A549 treated with DMSO at 1 μM for 4 hours (cell line): ENCODE measurements at places on chromosomes 12 and 14. TPM values are rescaled to one million over a fixed set of nuclear protein-coding genes. Genes with fewer than 3 reads are reported as not detected.

The SLCO1B1 gene
- total RNA-seq: 0.33 to 0.49 TPM (median 0.38 TPM) in 5 replicates

The OR6C2 gene
- not detected in 5 replicates for total RNA-seq

The SIX6 gene
- not detected in 5 replicates for total RNA-seq

The OR6J1 gene
- total RNA-seq: not detected in 5 replicates

The PSMB5 gene
- total RNA-seq: 296 to 345 TPM (median 321 TPM) in 5 replicates

The DIO2 gene
- 9.8 to 15.2 TPM (median 12.8 TPM) in 5 replicates for total RNA-seq

The GZMB gene
- total RNA-seq: not detected in 5 replicates
